ENCODE measurements at places on chromosomes 16 and 17.

- peak; percentile 32 for DNase-seq
Observed at GRCh38 chr16:72847187-72848027, 200.5 kb downstream of the ZFHX3 start.

- no peak for DNase-seq
Observed at GRCh38 chr17:3335876-3336275, 37.7 kb upstream of the OR3A1 start.

DNA sequence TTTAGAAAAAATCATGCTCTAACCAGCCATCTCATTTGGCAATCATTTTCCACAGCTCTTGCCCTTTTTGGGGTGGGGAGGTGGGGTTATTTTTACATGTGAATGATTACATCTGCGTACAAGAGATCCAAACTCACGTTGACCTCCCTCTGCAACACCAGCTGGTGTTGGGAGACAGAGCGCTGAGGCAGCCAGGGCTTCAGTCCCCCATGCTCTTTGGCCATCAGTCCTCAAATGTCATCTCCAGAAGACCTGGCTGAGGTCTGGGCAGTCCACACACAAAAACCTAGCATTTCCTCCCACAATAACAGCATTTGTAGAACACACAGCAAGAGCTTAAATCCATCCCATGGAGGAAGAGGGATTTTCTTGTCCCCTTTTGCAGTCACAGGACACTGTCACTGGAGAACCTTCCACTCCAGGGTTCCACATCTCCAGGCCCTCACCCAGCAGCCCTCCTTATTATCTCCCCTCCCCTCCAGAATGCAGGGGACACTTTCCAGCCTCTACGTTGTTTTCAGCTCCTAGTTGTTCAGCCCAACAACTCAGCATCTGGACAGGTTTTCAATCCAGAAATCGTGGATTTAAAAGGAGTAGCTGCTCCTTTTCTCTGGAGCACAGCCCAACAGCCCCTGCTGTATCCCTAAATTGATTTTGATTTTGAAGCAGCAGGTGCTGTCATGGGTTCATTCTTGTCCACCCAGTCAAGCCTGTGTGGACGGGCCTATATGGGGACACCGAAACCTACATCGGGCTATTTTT lies 21.1 kb downstream of the MEOX1 start:
- DNase-seq, result no peak

DNA sequence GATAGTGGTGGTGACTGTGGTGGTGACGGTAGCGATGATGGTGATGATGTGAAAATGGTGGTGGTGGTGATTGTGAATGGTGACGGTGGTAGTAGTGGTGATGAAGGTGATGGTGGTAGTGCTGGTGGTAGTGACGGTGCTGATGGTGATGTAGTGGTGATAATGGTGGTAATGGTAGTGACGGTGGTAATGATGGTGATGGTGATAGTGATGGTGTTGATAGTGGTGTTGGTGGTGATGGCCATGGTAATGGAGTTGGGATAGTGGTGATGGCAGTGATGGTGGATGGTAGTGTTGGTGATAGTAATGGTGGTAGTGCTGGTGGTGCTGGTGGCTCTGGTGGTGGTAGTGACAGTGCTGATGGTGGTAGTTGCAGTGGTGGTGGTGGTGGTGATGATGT lies 14.7 kb upstream of the RBFOX1 start:
- DNase-seq, result no peak

- DNase-seq, result no peak
Observed at GRCh38 chr16:79263425-79263824, 337.1 kb downstream of the MAF start.

GRCh38 chr17:82436601-82437324 lies 13.8 kb downstream of the CYBC1 start:
- DNase-seq, result no peak

DNA sequence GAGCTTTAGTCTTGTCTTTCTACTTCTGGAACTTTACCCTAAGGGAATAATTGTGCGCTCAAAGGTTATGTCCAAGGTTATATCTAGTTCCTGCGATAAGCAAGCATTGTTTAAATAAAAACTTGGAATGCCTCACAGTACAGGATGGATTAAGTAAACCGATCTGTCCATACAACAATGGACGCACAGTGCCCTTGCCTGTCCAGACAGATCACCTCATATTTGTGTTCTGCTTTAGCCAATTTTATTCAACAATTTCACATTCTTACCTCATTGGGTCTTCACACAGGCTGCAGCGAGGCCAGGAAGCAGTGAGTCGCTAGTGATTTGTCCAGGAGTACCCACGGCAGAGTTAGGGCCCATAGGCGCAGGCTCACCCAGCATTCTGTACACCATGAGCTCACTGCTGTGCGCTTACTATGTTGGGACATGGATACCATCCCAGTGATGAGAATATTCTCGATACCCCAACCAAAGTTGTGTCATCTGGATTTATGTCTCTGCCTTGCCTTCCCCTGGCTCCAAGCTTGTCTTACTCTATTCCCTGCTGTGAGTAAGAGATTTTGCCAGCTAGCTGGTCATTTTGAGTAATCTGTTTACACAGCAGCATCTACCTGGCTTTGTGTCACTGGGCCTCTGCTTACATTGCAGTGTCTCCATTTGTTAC lies 39.8 kb downstream of the USP43 start:
- DNase-seq, result no peak

DNA sequence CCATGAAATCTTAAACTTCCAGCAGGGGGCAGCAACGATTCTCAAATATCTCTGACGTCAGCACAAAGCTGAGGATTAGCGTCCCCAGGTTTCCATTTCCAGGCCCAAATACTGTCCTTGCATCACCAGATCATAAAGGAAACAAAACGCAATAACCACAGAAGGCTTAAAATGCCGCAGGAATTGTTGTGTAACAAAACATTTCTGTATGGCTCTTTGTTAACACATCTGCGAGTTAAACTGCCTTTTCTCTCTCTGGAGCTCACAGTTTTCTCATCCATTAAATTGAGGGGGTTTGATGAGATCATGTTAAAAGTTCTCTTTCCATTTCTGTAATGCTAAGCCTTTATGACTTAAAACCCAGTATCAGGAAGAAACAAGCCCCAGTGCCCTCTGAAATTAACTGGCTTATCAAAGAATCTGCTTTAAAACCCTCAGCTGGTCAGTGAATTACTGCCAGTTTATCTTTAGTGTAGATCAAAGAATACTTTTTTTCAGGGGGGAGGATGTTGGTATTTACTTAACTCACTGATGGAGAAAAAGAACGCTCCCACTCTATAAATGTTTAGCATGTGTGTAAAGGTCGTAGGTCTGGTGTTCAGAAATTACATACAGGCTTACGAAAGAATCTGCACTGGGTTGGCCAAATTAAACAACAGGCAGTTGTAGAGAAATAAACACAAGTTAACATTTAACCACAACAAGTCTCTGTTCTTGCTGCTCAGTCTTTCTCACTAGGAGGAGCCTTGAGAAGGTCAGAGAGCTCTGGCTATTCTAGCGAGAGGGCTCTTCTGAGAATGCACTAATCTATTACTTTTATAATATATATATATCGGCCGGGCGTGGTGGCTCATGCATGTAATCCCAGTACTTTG lies 10.6 kb upstream of the TERF2 start:
- peak; percentile 73 for DNase-seq
